ENCODE measurements at places on chromosomes 7 and 10. TPM values are rescaled to one million over a fixed set of nuclear protein-coding genes. Genes with fewer than 3 reads are reported as not detected.

Gene ATOH7
- total RNA-seq: 0.15 TPM

- DNase-seq: no peak
Observed at GRCh38 chr10:105770524-105771212, 1129.6 kb downstream of the SORCS3 start.

DNA sequence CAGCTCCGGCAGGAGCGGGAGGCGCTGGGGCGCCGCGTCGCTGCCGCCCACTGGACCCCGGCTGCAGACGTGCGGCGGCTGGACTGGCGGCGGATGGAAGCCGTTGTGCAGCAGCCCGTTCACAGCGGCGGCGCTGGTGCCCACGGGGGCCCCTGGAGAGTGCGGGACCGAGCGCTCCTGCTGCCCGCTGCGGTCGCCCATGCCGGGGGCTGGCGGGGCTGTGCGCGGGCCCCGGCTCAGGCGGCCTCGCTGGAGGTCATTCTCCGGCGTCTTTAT is 413 bp downstream of the PANK1 start:
- DNase-seq: no peak

GRCh38 chr10:122786269-122786668 is 59.4 kb downstream of the CUZD1 start:
- peak; percentile 90 for DNase-seq

GRCh38 chr10:73956476-73957359 is 41.2 kb upstream of the VCL start:
- no peak for DNase-seq

GRCh38 chr7:33410266-33410665 is 280.9 kb downstream of the BBS9 start:
- no peak for DNase-seq

DNA sequence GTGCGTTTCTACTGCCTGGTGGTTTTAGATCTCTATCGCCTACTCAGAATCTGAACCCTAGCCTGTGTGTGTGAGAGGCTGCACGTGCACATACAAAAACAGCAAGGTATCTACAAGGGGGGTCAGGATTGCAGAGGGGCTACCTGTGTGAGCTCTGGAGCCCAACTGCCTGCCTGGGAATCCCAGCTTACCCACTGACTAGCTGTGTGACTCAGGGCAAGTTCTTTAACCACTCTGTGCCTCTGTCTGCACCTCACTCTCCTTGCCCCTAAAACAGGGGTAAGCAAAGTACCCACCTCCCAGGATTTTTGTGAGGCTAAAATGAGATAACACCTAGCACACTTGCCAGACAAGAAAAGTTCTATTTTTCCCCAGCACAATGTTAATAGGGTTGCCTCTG is 32.5 kb downstream of the DLG5 start:
- DNase-seq: no peak

DNA sequence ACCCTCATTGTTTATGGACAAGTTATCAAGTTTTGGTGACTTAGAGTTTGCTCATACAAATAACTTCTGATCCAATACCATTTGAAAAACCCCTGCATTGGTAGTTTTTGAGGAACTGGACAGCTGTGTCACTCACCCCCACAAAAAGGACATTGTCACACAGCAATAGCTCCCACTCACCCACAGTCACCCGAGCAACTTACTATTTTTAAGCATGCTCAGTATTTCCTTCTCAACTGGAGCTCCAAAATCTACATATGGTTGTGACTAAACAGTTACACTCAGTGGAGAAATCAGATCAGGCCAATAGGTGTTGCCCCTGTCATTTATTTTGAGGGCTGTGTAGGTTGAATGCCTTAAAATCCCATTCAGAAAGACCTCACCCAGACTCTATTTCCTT is 165.2 kb upstream of the AUTS2 start:
- DNase-seq: no peak

GRCh38 chr10:49744924-49745605 is 17.1 kb downstream of the OGDHL start:
- DNase-seq: peak; percentile 80

DNA sequence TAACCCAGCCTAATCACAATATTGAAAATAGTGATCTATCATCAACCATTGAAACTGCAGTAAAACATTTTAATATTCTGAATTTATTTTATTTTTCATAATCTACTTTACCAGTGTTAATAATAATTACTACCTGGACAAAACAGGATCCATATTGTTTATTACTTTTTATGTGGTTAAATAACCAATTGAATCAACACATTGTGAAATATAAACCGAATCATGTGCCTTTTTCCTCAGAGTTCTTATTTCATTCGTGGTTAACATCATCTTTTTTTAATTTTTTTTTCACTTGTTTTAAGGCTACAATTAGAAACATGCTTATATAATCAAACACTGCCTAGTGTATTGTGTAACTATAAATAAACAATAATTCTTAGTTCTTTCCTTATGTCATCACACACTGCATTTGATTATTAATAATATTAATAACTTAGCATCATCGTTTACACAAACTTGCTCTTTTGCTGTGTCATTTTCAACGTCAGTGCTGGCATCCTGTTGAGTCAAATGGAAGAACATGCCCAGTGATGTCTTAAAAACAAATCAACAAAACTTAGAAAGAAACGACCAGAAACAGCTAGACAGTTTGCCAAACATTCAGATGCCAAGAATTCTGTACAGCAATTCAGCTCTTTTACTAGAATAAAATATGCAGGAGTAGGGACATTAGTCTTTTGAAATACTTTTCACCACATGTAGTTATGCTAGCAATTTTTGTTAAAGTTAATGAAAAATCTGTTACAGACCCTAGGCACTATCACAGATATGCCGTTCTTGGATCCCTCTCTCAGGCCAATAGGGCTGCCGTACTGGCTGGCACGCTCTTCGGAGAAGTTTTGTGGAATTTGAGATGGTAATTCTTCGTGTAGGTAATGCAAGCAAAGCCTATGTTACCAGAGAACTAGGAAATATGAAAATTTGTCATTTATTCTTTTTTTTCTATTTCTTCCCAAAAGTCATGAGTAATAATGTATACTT is 330.4 kb upstream of the SEMA3A start:
- DNase-seq: no peak

Gene PNLIPRP2
- not detected for total RNA-seq

Gene GPR26
- total RNA-seq: 0.07 TPM

Gene EIF4EBP2
- 78.0 TPM for total RNA-seq

Gene SPDYE3
- not detected for total RNA-seq

GRCh38 chr10:3616880-3617279 is 168.1 kb downstream of the KLF6 start:
- DNase-seq: no peak
